Activated CD8-positive, alpha-beta memory T cell treated with anti-CD3 and anti-CD28 coated beads for 24 hours (primary cell): ENCODE measurements at places on chromosomes 13 and 19.

GRCh38 chr19:40367577-40368434, 19.3 kb downstream of the PLD3 start:
- no peak for DNase-seq

- no peak for DNase-seq
These were observed 205.3 kb downstream of the MZT1 start for GRCh38 chr13:72521940-72522661.

DNA sequence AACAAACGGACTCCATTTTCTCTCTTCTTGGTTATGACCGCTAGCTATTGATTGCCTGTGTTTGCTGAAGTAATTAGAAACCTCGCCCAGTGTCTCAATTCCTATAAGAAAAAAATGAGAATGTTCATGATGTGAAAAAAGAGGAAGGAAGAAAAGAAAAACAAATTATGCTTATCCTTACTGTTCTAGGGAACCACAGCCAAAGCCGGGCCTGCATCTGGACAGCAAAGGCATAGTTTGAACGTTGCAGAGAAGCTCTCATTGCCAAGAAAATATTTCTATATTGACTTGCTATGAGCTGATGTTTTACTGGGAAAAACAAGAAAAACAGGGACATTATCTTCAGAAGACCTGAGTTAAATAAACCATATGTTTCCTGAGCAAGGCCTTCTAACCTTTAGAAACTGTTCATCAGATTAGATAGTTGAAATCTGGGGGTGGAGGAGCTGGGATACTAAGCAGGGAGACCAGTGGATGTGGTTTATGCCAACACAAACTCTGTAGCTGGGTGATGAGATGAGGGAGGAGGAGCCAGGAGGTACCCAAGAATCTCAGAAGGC, 55.0 kb downstream of the EFNB2 start:
- no peak for DNase-seq

- DNase-seq: no peak
These were observed 70.9 kb downstream of the TM9SF2 start for GRCh38 chr13:99572131-99572530.

DNA sequence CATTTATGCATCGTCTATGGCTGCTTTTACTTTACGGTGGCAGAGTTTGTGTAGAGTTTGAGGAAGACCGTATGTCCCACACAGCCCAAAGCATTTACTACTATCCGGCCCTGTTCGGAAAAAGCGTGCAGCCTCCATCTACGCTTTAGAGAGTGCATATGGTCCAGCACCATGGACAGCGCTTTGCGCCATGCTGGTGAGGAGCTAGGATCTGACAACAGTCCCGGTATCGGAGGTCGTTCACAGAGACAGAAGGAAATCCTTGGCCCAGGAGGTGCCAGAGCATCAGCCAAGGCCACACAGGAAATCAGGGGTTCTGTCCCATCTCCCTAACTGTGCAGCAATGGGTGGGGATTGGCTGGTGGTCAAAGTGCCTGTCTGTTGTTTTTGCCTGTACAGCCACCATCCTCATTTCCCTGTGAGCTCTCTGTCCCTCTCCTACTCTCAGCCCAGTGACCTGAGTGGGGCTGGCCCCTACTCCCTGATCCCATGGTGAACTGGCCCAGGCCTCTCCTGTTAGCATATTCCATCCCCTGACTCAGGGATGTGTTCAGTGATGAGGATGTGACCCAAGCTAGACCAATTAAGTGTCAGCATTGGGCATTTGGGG, 16.2 kb upstream of the PRODH2 start:
- DNase-seq: peak; percentile 74

DNA sequence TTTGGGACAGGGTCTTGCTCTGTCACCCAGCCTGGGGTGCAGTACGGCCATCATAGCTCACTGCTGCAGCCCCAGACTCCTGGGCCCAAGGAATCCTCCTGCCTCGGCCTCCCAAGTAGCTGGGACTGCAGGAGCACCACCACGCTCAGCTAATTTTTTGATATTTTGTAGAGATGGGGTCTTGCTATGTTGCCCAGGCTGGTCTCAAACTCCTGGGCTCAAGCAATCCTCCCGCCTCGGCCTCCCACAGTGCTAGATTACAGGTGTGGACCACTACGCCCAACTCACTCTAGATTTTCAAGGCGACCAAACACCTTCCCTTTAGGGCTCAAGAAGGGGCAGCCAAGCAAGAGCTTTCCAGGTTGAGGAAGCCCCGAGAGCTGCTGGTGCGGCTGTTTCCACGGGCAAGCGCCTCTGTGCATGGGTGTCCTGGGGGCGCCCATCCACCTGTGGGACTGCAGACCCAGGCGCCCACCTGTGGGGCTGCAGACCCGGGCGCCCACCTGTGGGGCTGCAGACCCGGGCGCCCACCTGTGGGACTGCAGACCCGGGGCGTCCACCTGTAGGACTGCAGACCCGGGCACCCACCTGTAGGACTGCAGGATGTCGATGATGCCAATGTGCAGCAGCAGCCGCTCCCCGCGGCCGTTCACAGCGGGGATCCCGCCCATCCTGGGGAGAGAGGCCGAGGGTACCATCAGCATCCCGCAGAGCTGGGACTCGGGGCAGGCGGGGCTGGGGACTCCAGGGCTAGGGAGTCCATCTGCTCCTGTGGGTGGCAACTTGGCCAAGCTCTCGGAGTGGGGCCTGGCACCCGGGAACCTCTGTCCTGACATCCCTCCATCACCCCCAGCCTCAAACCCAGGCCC, 21.7 kb upstream of the CACTIN start:
- DNase-seq: no peak

GRCh38 chr19:6599866-6600454, 9.0 kb upstream of the CD70 start:
- DNase-seq: no peak

DNA sequence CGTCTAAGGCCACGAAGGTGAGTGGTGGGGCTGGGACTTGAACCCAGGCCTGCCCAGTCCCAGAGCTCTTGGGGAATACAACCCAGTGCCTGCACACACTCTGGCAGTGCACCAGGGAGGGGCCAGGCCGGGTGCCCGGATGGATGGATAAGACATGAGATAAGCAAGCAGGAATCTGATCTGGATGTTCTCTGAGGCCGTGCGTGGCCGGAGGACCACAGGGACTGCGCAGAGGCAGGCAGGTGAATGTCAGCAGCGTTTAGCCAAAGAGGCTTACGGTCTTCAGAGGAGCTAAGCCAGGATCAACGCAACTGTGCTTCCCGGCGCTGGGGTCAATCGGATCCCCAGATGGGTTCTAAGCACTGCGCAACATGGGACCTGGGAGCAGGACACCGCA, 1.5 kb downstream of the ZNF787 start:
- DNase-seq: no peak

- DNase-seq: no peak
These were observed 777.2 kb downstream of the UQCRFS1 start for GRCh38 chr19:28435551-28436271.

- no peak for DNase-seq
These were observed 41.4 kb downstream of the GATAD2A start for GRCh38 chr19:19446655-19447437.

DNA sequence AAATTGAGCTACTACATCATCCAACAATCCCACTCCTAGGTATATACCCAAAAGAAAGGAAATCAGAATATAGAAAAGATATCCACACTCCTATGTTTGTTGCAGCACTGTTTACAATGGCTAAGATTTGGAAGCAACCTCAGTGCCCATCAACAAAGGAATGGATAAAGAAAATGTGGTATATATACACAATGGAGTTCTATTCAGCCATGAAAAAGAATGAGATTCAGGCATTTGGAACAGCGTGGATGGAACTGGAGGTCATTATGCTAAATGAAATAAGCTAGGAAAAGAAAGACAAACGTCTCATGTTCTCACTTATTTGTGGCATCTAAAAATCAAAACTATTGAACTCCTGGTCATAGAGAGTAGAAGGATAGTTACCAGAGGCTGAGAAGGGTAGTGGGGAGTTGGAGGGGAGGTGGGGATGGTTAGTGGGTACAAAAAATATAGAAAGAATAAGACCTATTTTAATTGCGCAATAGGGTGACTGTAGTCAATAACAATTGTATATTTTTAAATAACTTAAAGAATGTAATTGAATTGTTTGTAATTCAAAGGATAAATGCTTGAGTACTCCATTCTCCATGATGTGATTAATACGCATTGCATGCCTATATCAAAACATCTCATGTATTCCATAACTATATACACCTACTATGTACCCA, 27.0 kb upstream of the HNRNPA1L2 start:
- no peak for DNase-seq

- DNase-seq: no peak
These were observed 2.2 kb downstream of the CCDC122 start for GRCh38 chr13:43877326-43877725.

- peak; percentile 64 for DNase-seq
These were observed 4.6 kb downstream of the KLF12 start for GRCh38 chr13:74129500-74130191.

DNA sequence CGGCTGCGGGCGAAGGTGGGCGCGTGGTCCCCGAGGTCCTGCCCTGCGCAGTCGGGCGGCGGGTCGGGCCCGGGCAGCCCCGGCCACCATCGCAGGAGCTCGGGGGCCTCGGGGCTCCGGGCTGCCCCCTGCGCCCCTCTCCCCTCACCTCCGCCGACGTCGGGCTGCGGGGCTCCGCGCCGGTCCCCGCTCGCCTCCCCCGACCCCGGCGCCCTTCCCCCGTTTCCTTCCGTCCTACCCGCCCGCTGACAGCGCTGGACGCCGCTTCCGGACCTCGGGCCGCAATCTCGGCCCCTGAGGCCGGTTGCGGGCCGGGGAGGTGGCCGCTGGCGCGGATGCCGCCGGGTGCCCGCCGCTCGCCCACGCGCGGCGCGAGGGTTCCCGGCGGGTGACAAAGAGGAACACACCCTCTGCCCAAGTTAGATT, 720 bp downstream of the FARP1 start:
- no peak for DNase-seq

GRCh38 chr13:72205773-72206172, 338.8 kb upstream of the DACH1 start:
- DNase-seq: no peak

DNA sequence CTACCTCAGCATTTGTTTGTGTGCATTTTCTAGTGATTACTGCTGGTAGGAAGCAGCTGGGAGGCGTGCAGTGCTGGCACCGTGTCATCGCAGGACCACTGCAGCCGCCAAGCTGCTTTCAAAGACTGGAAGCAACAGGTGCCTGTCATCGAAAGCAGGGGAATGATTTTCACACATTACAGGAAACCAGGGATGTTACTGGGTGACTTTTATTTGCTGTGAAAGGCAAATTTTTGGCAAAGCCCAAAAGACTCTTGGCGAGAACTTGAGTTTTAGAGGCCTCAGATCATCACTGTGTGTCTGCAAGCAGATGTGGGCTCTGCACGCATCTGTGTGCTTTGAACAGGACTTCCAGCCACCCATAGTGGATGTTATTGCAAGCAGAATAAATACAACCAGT, 176.4 kb downstream of the FLT1 start:
- DNase-seq: no peak

DNA sequence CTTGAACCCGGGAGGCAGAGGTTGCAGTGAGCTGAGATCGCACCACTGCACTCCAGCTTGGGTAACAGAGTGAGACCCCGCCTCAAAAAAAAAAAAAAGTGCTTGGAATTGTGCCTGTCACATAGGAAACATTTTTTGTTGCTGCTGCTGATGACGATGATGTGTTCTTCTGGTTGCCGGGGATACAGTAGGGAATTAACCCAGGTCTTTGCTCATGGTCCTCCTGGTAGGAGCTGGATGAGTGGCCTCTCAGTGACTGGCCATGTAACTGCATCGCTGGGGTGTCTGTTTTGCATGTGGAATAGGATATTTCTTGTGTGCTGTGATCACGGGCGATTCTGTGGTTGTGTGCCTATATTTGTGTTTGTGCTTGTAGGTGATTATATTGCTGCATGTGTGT, 4.7 kb upstream of the CNFN start:
- DNase-seq: no peak

GRCh38 chr13:78997902-78998629, 339.1 kb upstream of the OBI1 start:
- no peak for DNase-seq

GRCh38 chr19:16260160-16260811, 62.6 kb downstream of the AP1M1 start:
- DNase-seq: no peak

GRCh38 chr19:29217616-29218015, 4.7 kb upstream of the UQCRFS1 start:
- no peak for DNase-seq

GRCh38 chr13:25752957-25753551, 298.8 kb downstream of the SHISA2 start:
- DNase-seq: no peak

DNA sequence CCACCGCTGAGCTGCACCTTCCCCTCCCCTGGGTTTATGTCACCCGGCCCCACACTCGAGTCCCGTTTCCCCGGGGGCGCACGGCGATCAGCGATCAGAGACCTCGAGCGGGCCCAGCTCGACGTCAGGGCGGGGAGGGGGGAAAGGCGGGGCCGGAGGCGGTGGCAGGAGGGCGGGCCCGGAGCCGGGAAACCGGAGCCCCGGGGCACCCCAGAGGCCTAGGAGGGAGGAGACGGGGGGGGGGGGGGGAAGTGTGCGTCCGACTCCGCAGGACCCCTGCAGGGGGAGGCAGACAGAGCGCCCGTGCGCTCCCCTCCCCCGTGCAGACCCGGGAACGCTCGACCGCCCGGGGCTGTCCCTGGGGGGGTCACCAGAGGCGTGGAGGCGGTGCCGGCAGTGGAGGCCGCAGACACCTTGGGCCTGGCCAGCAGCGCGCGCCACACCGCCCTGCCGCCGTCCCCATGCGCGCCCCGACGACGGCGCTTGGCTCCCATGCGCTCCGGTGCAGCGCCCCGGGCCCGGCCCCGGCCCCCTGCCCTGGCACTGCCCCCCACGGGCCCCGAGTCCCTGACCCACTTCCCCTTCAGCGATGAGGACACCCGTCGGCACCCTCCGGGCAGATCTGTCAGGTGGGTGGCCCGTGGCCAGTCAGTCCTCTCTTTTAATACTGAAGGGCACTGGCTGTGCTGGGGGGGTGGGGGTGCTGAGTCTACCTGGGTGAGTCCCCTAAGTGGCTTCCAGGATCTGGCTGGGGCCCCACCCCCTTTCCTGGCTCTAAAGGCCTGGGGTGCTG, 11.8 kb downstream of the PDE4A start:
- DNase-seq: peak; percentile 80

DNA sequence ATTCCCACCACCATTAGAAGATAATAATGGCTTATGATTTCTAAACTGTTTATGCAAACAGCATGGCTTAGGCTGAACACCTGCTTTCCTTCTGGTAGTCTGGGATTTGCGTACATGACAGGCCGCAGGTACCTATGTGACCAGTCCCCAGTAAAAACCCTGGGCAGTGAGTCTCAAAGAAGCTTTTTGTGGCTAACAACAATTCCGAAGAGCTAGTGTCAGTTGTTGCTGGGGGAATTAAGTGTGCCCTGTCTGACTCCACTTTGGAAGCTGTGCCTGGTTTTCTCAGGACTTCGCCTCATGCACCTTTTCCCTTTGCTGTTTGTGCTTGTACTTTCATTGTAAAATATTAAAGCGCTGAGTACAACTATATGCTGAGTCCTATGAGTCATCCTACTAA, 250.2 kb upstream of the MIR17HG start:
- no peak for DNase-seq

DNA sequence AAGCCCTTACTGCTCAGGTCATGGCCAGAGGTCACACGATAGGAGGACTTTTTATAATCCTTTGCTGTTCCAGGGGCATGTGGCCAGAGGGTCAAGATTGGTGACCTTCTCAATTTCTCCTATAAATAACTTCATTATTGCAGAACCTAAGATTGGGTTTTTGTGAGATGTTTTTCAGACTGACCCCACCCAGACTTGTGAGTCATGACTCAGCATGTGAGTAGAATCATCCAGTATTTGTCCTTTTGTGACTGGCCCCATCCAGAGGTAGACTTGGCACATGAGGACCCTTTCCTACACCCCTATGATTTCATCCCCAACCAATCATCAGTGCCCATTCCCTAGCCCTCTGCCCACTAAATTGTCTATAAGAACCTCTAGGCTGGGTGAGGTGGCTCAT, 84.5 kb upstream of the ABCC4 start:
- no peak for DNase-seq

- peak; percentile 57 for DNase-seq
These were observed 10.4 kb downstream of the EPS8L1 start for GRCh38 chr19:55085923-55086715.
